ENCODE measurements at places on chromosomes 6 and 20.
A peak's percentile ranks its signal among the peaks of the same experiment; 100 is the strongest.

DNA sequence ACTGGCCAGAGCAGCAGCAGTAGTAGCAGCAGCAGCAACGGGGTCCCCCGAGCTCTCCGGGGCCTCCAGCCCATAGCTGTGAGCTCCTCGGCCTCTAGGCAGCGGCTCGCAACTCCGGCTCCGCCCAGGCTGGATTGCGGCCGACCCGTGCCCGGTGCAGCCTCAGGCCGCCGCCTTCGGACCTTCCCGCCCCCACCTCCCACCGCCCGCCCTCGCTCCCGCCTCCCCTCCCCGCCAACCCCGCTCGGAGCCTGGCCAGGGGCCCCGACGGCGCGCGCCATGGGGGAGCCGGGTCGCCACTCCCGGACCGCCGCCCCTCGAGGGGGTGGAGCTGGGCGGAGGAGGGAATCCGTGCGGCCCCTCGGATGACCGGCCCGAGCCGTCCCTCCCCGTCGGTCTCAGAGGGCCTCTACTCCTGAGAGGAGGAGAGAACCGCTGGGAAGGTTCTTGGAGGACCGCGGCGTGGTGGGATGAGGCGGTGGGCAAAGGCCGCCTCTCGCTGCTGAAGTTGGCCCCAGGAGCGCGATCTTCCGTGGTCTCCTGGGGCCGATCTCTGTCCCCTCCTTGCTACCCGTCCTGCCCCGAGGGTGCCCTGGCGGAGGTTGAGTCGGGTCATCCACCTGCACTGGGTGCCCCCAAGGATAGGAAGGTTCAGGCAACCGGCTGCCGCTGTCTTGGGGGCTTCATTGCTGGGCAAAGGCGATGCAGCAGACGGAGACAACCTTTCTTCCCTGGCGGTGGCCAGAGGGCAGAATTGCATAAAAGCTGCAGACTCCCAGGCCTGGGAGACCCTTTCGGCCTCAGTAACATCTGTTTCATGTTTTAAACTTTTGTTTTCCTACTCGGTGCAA lies at the start of gene ADAM33:
TSS of gene ADAM33 (minus strand) at position 80 of the 851 bp plus-strand sequence. CDS start at position 74, 6 bp downstream.
- DNase-seq = peak; percentile 62

DNA sequence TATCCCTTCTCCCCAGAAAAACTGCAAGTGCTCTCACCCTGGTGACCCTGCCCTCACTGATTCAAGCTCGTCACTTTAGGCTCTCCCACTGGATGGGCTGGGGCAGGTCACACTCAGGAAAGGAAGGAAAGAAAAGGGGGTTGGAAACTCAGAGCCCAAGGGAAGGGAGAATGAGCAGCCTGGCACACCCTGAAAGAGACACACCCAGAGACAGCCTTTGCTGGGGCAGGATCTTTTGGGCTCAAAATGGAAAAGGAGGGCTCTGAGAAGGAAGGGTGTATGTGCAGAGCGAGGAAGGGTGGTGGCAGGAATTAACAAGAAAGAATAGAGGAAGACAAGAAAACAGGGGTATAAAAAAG lies 2.5 kb downstream of the PPP1R18 start:
- no peak for DNase-seq

DNA sequence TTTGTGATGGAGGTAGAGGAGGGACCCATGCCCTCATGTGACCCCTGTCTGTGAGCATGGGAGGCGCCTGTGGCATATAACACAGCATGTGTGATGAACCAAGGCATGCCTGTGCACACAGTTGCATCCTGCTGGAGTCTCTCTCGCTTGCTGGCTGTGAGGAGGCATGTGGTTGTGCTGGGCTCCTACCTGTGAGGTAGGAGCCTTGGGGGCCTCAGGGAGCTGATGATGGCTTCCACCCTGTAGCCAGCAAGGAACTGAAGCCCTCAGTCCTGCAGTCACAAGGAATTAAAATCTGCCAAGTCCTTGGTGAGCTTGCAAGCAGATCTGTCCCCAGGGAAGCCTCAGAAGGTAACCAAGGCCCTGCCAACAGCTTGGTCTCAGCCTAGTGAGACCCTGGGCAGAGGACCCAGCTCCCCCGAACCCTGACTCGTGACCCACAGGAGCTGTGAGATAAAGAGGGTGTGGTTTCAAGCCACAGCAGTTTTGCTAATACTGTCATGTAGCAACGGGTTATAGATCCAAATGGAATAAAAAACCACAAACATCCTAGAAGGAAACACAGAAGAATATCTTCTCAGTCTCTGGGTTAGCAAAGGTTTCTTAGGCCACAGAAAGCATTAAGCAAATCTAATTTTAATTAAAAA lies 145.7 kb downstream of the WDR27 start:
- peak; percentile 25 for DNase-seq

DNA sequence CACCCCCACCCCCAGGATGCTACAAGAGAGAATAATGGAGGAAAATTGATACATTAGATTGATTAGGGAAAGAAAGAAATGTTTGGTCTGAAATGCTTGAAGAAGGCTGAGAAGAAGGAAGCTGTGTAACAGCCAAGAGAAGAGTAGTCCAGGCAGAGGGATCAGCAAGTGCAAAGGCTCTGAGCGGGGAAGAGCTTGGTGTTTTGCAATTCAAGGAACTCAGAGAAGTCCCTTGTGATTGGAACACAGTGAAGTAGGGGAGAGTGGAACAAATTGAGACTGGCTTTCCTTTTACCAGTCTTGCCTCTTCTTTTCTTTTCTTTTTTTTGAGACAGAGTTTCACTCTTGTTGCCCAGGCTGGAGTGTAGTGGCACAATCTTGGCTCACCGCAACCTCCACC lies 76.6 kb upstream of the CHD6 start:
- no peak for DNase-seq

GRCh38 chr6:155120034-155120433 lies 124.9 kb downstream of the TIAM2 start:
- DNase-seq = no peak

DNA sequence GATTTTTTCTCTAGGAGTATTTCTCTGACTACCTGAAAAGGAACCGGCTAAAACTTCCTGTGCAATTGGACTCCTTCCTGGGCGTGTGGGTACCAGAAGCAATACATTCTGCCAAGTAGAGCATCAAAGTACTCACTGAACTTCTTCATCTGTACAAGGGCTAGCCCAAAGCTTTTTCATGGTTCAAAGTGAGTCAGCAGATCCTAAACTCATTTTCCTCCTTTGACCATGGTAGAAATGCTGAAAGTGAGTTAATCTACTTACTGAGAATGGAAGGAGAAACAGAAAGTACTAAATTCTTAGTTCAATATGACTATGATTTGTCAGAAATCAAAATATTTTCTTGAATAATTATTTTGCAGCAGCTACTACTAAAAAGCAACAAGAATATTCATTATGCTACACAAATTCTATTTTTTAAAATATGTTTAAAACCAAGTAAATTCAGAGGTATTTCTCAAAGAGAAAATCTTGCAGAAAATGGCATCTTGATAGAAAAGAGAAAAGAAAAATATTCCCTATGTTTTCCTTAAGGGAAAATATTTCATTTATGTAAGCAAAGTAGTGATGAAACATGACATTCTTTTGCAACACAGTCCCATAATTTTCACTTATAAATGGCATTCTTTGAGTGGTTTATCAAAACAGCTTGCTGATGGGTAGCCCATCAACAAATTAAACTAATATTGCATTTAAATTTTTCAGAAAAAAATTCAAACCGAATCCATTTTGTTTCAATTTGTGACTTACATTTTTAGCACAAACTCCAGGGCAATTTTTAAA lies 3.7 kb upstream of the BEND6 start:
- peak; percentile 41 for DNase-seq

DNA sequence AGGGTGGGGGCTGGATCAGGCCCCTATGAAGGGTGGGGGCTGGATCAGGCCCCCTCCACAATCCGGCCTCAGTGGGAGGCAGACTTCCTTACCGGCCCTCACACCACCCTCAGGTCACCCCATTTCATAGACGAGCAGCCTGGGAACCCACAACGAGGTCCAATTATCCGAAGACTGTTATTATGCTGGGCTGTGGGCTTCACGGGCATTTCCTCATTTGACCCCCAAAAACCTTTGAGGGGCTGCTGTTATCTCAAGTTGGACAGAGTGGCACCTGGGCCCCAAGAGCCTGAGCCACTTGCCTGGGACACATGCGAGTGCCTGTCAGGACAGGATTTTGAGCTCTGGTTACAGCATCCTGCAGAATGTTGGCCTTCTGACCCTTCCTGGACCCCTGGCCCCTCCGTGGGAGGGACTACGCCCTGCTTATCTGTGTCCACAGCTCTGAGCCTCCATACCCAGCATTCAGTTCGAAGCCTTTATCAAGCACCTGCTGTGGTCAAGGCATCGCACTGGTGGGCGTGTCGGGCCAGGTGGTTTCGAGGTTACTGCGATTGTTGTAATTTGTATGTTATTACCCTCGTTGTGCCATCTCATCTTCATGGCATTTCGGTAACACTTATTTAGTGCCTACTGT lies 34.5 kb upstream of the PCMTD2 start:
- no peak for DNase-seq

DNA sequence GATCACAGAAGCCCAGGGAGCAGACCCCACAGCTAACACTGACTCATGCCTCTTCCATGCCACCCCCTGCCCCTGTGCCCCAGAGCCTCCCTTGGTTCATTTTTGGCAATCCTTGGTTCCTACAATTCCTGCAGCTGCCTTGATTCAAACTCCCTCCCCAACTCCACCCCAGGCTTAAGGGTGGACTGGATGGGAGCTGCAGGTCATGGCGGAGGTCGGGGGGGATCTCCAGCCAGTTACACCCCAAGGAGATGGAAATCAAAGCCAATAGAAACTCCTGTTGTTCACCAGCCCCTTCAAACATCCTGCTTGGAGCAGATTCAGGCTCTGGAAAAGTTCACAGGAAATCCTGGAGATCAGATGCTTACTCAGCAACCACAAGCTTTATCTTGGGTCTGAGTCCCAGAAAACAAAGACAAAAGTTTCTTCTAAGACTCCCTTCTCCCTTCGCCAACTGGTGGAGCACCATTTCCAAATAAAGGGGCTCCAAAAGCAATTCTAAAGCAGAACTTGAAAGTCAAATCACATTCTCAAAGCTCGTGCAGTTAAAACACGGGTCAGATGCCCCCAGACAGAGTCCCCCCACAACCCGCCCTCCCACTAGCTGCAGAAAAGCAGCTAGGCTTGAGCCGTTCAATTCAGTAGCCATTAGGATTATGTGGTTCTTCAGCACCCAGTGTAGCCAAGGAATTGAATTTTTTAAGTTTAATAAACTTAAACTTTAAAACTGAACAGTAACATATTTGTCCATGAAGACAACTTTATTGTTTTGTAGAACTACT lies 149.5 kb downstream of the ANKRD60 start:
- DNase-seq = peak; percentile 70

GRCh38 chr6:162699961-162700360 lies 27.6 kb downstream of the PRKN start:
- DNase-seq = peak; percentile 26

DNA sequence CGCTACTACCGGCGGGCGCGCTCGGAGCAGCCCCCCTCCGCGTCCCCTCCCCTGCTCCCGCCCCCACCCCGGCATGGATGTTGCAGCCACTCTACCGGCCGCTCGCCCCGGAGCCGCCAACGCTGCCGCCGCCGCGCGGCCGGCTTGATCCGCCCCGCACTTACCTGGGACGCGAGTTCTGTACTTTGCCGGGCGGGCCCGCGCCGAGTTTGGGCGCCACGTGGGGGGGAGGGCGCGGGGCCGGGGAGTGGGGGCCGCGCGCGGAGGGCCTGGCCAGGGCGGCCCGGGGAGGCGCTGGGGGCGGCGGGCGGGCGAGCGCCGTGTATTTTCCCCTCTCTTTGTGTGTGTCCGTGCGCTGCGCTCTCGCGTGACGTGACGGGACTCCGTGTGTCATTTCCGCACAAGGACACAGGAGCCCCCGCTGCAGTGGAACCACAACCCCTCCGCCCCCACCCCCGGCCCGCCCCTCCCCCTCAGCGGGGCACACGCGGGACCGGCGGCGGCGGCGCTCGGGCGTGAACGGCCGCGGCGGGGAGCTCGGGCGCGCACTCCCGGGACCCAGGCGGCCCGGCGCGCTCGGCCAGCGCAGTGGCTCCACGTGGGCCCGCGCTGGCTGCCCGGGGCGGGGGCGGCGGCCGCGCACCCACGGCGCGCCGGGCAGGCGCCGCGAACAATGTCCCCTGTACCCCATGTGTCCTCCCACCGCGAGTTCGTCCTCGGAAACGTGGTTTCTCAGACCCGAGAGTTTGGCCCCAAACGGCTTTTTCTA lies at the start of gene BEND3:
TSS of gene BEND3 (minus strand) at position 590 of the 769 bp plus-strand sequence. CDS start 16,230 bp downstream, outside the sequence.
- DNase-seq = peak; percentile 24

- no peak for DNase-seq
Measured at GRCh38 chr20:36542516-36543183, 1.3 kb downstream of the MYL9 start.

DNA sequence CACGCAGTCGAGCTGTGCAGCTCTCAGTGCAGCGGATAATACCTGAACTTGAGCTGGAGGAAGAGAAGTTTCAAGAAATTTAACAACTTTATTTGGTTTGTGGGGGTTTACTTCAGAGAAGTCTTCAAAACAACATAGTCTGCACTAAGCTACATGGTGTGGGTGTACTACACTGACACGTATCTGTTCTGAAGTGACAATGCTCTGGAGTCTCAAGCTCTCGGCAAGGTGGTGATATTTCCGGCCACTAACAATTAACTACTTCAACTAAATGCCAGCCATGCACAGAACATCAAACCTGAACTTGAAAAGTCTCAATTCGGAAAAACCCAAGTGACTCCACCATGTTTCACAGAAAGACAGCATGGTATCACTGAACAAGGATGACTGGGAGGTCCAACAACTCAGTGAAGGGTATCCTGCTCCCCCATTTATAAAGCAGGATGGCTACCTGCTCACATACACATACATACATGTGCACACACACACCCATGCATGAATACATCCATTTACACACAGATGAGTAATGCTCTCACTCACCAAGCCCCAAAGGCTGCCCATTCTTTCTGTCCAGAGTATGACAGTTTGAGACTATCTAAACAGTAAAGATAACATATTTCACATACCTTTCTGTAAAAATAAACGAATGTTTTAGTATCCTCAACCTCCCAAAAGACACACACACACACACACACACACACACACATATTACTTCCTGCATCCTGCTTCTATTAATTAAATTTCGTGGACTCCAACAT lies 15.4 kb upstream of the ANKRD60 start:
- no peak for DNase-seq

GRCh38 chr6:105591053-105591452 lies 188.2 kb upstream of the PREP start:
- peak; percentile 45 for DNase-seq
